ENCODE measurements at places on chromosomes 2 and 18.

DNA sequence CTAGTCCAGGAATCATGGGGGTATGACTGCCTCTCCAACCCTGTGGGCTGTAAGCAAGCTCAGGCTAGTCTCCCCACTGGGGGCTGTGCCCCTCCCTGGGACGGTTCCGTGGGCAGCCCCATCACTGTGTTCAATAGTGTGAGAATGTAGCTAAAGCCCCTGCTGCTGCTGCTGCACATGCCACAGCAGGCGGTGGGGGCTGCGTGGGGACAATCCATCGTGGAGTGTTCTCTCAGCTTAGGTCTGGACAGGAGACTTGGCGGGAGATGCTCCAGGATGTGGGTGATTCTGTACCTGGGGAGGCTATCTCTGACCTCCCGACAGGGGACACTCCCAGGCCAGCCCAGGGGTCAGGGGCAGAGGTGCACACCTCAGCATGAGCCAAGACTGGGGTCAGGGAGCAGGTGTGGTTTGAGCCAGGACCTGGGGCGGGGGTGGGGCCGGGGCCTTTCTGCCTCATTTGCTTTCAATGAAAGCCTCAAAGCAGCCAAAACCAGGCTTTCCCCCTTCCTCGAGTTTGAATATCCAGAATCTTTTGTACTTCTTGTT is 10.2 kb downstream of the PKDCC start:
- no peak for DNase-seq

GRCh38 chr2:142291969-142292368 is 161.2 kb upstream of the LRP1B start:
- DNase-seq, result no peak

DNA sequence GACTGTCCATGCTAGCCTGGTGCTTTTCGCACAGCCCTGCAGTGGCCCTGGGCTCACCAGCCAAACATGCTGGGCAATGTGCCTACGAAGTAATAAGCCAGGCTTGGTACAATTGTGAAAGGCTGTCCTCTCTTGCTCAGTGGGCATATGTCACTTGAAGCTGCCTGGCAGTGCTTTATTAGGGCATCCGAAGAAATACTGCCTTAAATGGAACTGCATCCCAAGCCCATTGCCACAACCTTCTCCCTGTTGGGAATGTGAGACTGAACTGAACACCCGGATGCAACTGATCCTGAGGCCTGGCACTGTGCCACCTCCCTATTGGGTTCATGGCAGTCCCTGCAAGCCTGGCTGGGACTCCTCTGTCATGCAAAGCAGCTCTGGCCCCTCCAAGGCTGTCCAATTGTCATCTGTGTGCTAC is 15.9 kb downstream of the CAPG start:
- DNase-seq, result no peak

- DNase-seq, result no peak
Observed at GRCh38 chr2:105796791-105797190, 52.1 kb downstream of the NCK2 start.

- DNase-seq, result peak; percentile 37
Observed at GRCh38 chr2:11904029-11904428, 157.6 kb downstream of the LPIN1 start.

DNA sequence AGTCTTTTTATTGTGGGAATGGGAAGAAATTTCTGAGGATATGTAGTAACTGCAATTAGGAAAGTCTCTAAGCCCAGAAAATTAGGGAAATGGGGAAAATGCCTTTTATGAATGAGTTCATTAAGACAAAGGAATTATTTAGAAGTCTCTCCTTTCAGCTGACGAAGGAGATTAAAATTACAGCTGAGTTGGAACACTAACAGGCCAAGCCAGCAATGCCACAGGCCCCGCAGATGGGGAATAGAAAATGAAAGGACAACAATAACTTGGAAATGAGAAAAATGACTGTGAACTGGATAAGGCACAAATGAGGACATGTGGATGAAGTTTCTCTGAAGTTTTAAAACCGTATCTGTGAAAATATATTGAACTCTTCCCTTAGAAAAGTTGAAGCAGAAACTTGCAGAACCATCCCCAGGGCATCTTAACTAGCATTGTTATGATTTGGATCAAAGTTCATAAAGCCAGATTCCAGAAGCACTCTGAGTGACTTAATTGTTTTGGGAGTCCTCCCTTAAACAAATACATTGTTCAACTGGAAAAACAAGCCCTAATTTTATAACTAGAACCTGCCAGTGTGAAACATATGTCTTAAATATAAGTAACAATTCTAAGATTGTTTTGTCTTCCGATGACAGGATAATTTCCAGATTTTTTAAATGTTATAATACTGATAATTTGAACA is 51.3 kb downstream of the C2orf76 start:
- DNase-seq, result no peak

GRCh38 chr2:72916743-72917137 is 579 bp upstream of the EMX1 start:
- no peak for DNase-seq

DNA sequence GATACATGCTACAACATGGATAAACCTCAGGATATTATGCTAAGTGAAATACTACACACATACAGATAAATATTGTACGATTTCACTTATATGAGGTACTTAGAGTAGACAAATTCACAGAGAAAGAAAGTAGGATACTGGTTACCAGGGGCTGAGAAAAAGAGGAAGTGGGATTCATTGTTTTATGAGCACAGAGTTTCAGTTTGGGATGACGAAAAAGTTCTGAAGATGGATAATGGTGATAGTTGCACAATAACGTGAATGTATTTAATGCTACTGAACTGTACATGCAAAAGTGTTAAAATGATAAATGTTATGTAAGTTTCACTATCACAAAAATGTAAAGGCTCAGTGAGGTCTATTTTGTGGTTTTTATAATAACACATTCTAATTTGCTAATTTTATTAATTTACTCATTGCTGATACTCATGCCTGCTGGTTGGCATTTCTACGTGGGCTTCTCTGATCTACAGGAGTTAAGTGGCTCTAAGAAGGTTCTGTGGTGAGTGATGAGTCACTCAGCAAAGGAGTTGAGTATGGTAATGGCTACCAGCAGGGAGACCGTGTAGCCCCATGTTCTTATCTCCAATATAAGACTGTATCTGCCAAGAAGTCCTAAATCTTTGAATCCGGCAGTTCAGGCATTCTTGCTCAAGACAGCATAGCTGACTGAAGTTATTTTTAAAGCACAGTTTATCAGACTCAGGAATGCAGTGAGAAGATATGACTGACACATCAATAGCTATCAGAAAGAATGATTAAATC is 41.1 kb downstream of the UPP2 start:
- DNase-seq, result peak; percentile 53

Data from suppressor macrophage treated with lipopolysaccharide for 1 hour (primary cell).